Testis (tissue), 5 donors: ENCODE measurements at places on chromosomes 2 and 18. TPM values are rescaled to one million over a fixed set of nuclear protein-coding genes. Genes with fewer than 3 reads are reported as not detected.

Gene MC2R
- polyA plus RNA-seq, result 0.24 TPM

Gene DTYMK
- polyA plus RNA-seq, result 16.4 TPM

Gene REG3G
- polyA plus RNA-seq, result 60.7 TPM

Gene PPM1G
- 569 TPM for polyA plus RNA-seq

Gene ARHGAP28
- polyA plus RNA-seq, result 161 TPM

Gene SLC66A3
- 23.3 TPM for polyA plus RNA-seq

Gene FZD7
- 7.1 TPM for polyA plus RNA-seq

Gene CCDC121
- polyA plus RNA-seq, result 40.5 TPM

DNA sequence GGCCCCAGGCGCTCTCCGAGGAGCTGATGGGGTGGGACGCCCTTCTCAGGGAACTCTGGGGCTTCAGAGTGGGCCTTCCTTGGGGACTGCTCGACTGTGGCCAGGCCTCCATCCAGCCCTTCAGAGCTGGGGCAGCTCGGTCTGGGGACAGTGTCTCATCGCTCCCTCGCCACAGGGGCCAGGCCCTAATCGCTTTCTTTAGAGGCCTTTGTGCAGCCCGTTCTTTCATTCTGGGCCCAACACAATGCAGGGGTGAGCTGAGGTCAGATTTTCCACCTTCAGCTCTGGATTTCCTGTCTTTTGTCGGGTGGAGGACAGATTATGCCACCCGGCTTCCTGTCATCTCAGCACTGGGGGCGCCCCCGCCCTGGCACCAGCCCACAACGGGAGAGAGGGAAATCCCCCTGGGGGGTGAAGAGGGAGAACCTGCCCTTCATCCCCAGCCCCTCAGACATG, 25.2 kb downstream of the MYCN start:
- H3K4me1 ChIP-seq, result no peaks in the 10 kb centered on the region
- no peak for DNase-seq
- no peaks in the 10 kb centered on the region for H3K36me3 ChIP-seq

GRCh38 chr2:11907190-11907589, 160.8 kb downstream of the LPIN1 start:
- no peak overlapping the region for H3K27ac ChIP-seq
- H3K4me3 ChIP-seq, result no peak overlapping the region
- H3K27me3 ChIP-seq, result no peaks in the 10 kb centered on the region
- H3K4me1 ChIP-seq, result no peaks in the 10 kb centered on the region

GRCh38 chr2:216538538-216538937, 39.9 kb downstream of the RPL37A start:
- no peaks in the 10 kb centered on the region for H3K36me3 ChIP-seq
- no peaks in the 10 kb centered on the region for H3K27me3 ChIP-seq
- DNase-seq, result no peak
- H3K4me1 ChIP-seq, result peaks cover 24% of the 10 kb centered on the region

DNA sequence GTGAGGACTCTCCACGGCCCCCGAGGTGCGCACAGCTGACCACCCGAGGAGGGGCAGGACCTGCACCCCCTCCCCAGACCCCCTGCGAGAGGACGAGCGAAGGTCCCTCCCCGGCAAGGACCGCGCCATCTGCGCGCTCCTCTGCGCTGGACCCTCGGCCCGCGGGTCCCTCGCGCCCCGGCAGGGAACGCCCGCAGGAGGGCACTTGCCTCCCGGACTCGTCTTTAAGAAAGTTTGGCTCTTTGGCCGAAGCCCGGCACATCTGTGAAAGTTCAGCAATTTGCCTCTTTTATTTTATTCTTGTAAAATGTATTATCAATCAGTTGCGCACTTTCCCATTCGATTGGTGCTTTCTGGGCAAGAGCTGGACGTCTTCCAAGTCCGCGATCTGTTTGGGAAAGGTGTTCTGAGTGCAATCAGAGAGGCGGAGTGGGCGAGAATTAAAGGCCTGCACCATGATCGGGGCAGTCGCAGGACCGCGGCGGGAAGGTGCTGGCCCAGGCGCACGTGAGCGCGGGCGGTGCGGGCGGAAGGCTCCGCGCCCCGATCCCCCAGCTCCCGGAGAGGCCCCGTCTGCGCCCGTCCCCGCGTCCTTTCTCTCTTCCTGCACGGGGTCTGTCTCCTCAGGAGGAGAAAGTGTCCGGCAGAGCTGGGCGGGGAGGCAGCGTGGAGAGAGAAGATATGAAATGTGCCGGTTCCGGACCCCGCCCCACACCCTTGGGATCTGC, 1.6 kb upstream of the ALKAL2 start:
- H3K4me3 ChIP-seq, result peak overlapping the region; percentile 66
- no peaks in the 10 kb centered on the region for H3K36me3 ChIP-seq
- H3K27ac ChIP-seq, result peak overlapping the region; percentile 86

- no peak overlapping the region for H3K27ac ChIP-seq
- no peak for DNase-seq
- no peaks in the 10 kb centered on the region for H3K27me3 ChIP-seq
- no peaks in the 10 kb centered on the region for H3K36me3 ChIP-seq
Observed at GRCh38 chr18:4102901-4103300, 352.2 kb downstream of the DLGAP1 start.

DNA sequence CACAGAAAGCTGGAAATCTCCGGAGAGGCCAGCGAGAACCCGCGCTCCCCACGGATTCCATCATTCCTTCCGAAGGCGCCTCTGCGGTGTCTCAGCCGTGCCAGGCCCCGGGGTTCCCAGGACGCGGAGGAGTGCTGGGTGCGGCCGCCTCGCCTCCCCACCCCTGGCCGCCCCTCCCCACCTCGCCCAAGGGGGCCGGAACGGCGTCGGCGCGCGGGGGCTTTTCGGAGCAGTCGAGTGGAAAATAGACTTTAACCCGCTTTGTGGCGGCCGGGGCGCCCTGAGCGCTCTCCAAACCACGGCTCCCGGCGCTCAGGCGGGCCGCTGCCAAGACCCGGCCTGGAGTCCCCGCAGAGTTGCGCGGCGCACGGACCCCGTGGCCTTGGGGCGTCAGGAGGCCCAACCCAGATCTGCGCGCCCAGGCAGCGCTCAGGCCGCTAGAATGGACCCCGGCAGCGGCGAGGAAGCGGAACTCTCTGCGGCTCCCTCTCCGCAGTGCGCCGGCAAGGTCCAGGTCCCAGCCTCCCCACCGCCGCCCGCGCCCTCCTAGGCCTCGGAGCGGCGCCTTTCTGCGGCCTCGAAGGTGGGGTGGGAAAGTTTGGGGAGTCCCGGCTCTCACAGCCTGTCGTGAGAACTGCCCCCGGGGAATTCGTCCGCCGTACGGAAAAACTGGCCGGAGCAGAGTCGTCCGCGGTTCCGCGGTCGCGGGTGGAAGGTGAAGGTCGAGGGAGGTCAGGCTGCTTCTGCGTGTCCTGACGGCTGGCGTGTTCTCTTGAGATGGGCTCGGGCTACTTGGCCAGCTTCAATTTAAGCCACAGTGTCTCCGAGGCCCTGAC, 1.2 kb upstream of the EMX1 start:
- no peak overlapping the region for H3K27ac ChIP-seq
- peak; percentile 52 for DNase-seq
- no peaks in the 10 kb centered on the region for H3K36me3 ChIP-seq
- H3K27me3 ChIP-seq, result peaks cover 16% of the 10 kb centered on the region

DNA sequence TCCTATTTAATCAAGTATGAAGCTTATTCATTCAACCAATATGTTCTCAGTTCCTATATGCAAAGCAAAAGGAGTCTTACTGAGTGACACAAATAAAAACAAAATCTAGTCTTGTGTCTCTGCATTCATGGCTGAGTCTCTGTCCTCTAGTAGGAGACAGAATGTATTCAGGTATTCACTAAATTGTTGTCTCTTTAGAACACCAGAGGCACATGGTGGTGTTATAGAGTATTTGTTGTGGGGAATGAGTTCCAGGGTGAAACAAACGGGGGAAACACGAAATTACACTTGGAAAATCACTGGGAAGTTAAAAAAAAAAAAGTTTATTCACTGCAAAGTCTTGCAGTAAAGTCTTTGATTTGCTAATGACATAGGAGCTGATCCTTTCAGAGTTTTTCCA, 131.7 kb upstream of the FSHR start:
- DNase-seq, result no peak
- H3K4me1 ChIP-seq, result peaks cover 7% of the 10 kb centered on the region
- H3K27me3 ChIP-seq, result no peaks in the 10 kb centered on the region
- H3K36me3 ChIP-seq, result no peaks in the 10 kb centered on the region

- H3K27ac ChIP-seq, result no peak overlapping the region
- no peak for DNase-seq
- H3K36me3 ChIP-seq, result no peaks in the 10 kb centered on the region
- H3K4me1 ChIP-seq, result no peaks in the 10 kb centered on the region
Observed at GRCh38 chr2:56286936-56287335, 103.1 kb downstream of the CCDC85A start.

GRCh38 chr2:26846334-26847306, 1.3 kb upstream of the DPYSL5 start:
- H3K4me3 ChIP-seq, result no peak overlapping the region
- peaks cover 12% of the 10 kb centered on the region for H3K4me1 ChIP-seq
- no peak overlapping the region for H3K27ac ChIP-seq
- peak; percentile 72 for DNase-seq

DNA sequence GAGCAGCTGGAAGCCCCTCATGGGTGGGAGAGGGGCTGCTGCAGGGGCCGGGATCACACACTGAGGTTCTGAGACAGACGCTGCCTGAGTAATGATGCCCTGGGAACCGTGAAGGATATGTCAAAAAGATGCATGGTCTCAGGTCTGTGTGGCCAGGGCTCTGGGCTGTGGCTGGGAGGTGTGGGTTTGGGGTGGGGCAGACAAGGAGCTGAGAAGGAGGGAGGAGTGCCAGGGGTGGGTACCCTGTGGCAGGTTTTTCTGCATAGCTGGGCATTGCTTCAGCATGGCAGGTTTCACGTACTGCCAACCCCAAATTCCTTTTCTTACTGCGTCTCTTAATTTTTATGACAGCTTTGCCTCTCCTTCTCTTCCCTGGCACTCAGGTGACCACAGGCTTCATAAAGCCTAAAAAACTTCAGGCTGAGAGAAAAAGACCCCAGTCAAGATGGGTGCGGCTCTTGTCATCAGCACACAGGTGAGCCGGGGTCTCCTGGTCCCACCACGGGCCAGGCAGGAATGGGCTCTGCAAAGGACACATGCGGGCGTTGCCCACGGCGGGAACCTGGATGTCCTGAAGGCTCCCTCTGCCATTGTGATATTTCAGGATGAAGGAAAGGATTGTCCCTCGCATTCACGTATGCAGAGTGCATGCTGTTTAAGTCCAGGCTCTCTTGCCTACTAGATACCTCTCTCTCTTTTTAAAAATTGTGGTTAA, 18.0 kb downstream of the MALL start:
- no peaks in the 10 kb centered on the region for H3K27me3 ChIP-seq
- H3K4me1 ChIP-seq, result no peaks in the 10 kb centered on the region
- H3K36me3 ChIP-seq, result no peaks in the 10 kb centered on the region
- no peak overlapping the region for H3K4me3 ChIP-seq

GRCh38 chr2:222610746-222611145, 45.1 kb downstream of the FARSB start:
- no peaks in the 10 kb centered on the region for H3K4me1 ChIP-seq
- H3K27ac ChIP-seq, result no peak overlapping the region
- no peaks in the 10 kb centered on the region for H3K27me3 ChIP-seq
- no peak for DNase-seq

DNA sequence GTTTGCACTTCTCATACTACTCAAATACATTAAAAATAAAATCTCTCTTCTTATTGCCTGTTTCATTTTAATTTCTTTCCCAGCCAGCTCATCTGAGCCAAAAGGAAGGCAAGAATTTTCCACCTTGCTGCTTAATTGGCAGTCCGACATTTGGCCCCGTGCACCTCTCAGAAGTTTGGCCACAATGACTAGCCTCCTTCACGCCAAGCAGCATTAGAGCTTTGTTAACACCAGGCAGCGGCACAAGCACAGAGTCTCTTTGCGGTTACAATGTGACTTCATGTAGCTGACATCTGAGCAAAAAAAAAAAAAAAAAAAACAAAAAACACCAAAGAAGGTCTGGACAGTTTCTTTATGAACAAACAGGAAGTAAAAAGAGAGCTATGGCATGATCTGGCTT, 248.9 kb downstream of the OSR1 start:
- H3K36me3 ChIP-seq, result no peaks in the 10 kb centered on the region
- no peaks in the 10 kb centered on the region for H3K27me3 ChIP-seq
- no peak overlapping the region for H3K27ac ChIP-seq
- peaks cover 5% of the 10 kb centered on the region for H3K4me1 ChIP-seq
- H3K4me3 ChIP-seq, result no peak overlapping the region
- no peak for DNase-seq

DNA sequence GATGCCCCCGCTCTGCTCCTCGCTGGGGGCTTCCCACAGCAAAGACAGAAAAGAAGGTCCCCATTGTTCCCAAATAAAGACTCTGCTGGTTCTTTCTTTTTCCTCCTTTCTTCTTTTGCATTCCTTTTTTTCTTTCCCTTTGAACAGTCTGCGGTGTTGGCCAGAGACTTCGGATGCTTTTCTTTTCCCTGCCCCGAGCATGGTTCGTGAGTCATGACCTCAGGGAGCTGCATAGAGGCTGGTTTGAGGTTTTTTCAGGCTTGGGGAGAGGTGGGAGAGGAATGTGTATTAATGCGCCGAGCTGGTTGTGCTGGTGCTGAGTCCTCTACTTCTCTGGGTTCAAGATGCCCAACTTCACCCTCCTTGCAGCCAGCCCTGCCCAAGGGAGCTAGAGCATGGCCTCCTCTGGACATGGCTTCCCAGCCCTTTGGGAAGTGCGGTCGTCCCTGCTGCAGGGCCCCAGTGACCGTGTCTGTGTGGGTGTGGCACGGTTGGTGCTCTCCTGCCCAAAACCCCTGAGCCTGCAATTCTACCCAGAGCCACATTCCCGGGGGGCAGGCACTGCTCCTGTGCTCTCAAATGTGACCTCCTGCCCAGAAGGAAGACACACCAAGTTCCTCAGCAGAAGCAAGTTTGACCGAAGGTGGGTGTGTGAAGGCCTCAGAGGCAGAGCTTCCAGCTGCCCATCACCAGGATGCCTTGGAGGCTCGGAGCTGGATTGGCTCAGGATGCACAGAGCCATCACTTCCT, 9.0 kb upstream of the ARHGEF4 start:
- H3K4me3 ChIP-seq, result no peak overlapping the region
- no peaks in the 10 kb centered on the region for H3K27me3 ChIP-seq
- H3K36me3 ChIP-seq, result no peaks in the 10 kb centered on the region
- DNase-seq, result no peak
- H3K27ac ChIP-seq, result no peak overlapping the region
- no peaks in the 10 kb centered on the region for H3K4me1 ChIP-seq

DNA sequence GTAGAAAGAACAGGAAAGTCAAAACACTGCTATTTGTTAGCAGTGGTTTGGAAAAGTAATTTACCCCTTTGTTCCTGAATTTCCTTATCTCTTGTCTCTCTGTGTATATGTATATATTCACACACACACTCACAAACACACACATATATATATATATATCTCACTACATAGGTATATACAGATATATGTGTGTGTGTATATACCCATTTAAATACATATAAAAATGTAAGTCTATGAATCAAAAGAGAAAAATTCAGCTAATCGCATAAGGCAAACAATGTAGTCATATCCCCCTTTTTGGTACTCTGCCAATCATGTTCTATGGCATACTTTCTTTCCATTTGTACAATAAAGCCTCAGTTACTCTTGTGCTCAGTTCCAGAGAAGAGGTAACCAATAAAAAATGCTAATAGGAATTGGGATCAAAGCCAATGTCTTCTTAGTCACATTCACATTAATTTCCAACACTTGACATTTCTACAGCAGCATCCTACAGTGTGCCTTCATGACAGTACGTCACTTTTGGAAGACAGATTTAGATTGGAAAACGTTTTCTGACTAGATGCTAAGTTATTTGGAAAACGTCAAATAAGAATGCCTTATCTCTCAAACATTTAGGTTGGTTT, 94.6 kb downstream of the MC4R start:
- H3K36me3 ChIP-seq, result no peaks in the 10 kb centered on the region
- no peak for DNase-seq
- no peaks in the 10 kb centered on the region for H3K27me3 ChIP-seq
- no peak overlapping the region for H3K27ac ChIP-seq
- no peak overlapping the region for H3K4me3 ChIP-seq
- H3K4me1 ChIP-seq, result no peaks in the 10 kb centered on the region

GRCh38 chr2:196404276-196404675, 232.9 kb upstream of the STK17B start:
- peaks cover 7% of the 10 kb centered on the region for H3K4me1 ChIP-seq
- H3K27me3 ChIP-seq, result no peaks in the 10 kb centered on the region
- no peak overlapping the region for H3K4me3 ChIP-seq
- no peak for DNase-seq
- no peak overlapping the region for H3K27ac ChIP-seq
